Dermis microvascular lymphatic vessel endothelial cell (primary cell): ENCODE measurements at places on chromosomes 4 and X. TPM values are rescaled to one million over a fixed set of nuclear protein-coding genes. Genes with fewer than 3 reads are reported as not detected.

CAPN6 gene
- not detected in 2 replicates for total RNA-seq

CCDC158 gene
- total RNA-seq = not detected in 2 replicates

SPINK2 gene
- not detected in 2 replicates for total RNA-seq

ODAPH gene
- not detected in 2 replicates for total RNA-seq

CITED1 gene
- 0.13 TPM in 2 replicates for total RNA-seq

SAGE1 gene
- not detected in 2 replicates for total RNA-seq

F8A2 gene
- not detected in 2 replicates for total RNA-seq

NAT8L gene
- total RNA-seq = under 0.01 TPM in 2 replicates

TMEM150C gene
- 7.1 and 13.0 TPM in 2 replicates for total RNA-seq

FGFBP1 gene
- not detected in 2 replicates for total RNA-seq

NXF2B gene
- not detected in 2 replicates for total RNA-seq

COL25A1 gene
- total RNA-seq = 0.13 TPM in 2 replicates

ZNF711 gene
- total RNA-seq = 3.5 and 6.8 TPM in 2 replicates

TCEAL9 gene
- 44.4 and 48.3 TPM in 2 replicates for total RNA-seq

ANXA10 gene
- total RNA-seq = 0.13 TPM in 2 replicates

EVC2 gene
- 7.1 and 10.4 TPM in 2 replicates for total RNA-seq

BCAP31 gene
- 341 and 362 TPM in 2 replicates for total RNA-seq

SLC2A9 gene
- 0.90 and 1.1 TPM in 2 replicates for total RNA-seq

FTSJ1 gene
- 35.4 and 41.7 TPM in 2 replicates for total RNA-seq

HADH gene
- 7.3 and 7.5 TPM in 2 replicates for total RNA-seq

SORCS2 gene
- total RNA-seq = under 0.01 TPM in 2 replicates

CT45A6 gene
- total RNA-seq = not detected in 2 replicates

SOX3 gene
- not detected in 2 replicates for total RNA-seq
